Thyroid gland (tissue), 4 donors: ENCODE measurements at places on chromosomes 7 and 10. TPM values are rescaled to one million over a fixed set of nuclear protein-coding genes. Genes with fewer than 3 reads are reported as not detected.

The IL6 gene
- total RNA-seq: 3.8 TPM

DNA sequence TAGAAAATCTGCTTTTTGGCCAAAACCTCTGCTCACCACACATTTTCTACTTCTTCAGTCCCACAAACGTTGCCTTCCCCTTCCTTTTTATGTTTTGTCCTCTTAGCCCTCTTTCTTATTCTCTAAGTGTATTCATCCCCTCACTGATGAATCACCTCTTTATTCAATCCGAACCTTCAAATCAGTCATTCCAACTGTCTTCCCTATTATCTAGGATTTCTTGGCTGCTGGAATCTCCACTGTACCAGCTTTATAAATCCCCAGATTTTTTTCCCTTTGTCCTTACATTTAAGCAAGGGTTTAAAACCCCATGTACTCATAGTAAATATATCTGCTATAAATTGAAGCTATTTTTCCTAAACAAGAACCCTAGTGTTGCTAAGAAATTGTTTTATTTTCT, 176.9 kb downstream of the SEMA3A start:
- H3K4me1 ChIP-seq: no peaks in the 10 kb centered on the region
- H3K4me3 ChIP-seq: no peak overlapping the region
- H3K36me3 ChIP-seq: no peaks in the 10 kb centered on the region
- H3K27me3 ChIP-seq: no peaks in the 10 kb centered on the region

DNA sequence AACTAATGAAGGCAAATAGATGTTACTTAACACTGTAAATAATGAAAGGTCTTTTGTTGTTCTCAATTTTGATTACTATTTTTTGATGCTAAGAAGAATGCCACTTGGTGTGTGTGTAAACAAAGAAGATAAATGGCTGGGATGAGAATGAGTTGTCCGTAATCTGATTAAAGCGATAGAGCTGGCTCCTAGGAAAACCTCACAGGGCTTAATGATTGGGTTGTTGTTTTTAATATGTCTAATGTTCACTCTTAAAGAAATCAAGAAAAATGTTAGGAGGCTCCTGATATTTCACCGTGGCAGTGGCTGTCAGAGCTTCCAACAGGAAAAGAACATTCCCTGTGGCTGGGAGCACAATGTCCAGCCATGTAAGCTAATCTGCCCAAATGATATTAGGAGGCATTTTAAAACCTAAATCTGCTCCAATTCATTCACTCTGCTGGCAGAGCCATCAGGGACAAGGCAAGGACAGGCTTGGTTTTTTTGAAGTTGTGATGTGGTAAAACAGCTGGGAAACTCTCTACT, 243.9 kb downstream of the SNX10 start:
- no peak overlapping the region for H3K4me3 ChIP-seq
- no peaks in the 10 kb centered on the region for H3K4me1 ChIP-seq
- no peaks in the 10 kb centered on the region for H3K36me3 ChIP-seq
- no peaks in the 10 kb centered on the region for H3K27me3 ChIP-seq

GRCh38 chr7:66326501-66327215, 121.5 kb downstream of the TPST1 start:
- no peaks in the 10 kb centered on the region for H3K36me3 ChIP-seq
- H3K27ac ChIP-seq: no peak overlapping the region
- no peak overlapping the region for H3K4me3 ChIP-seq
- DNase-seq: no peak
- H3K27me3 ChIP-seq: no peaks in the 10 kb centered on the region

The TMEM178B gene
- total RNA-seq: 22.3 TPM

The GIMAP4 gene
- total RNA-seq: 58.0 TPM
